ENCODE measurements at places on chromosomes 7 and 10.

- no peak for DNase-seq
Measured at GRCh38 chr10:91317541-91317940, 92.6 kb upstream of the HECTD2 start.

DNA sequence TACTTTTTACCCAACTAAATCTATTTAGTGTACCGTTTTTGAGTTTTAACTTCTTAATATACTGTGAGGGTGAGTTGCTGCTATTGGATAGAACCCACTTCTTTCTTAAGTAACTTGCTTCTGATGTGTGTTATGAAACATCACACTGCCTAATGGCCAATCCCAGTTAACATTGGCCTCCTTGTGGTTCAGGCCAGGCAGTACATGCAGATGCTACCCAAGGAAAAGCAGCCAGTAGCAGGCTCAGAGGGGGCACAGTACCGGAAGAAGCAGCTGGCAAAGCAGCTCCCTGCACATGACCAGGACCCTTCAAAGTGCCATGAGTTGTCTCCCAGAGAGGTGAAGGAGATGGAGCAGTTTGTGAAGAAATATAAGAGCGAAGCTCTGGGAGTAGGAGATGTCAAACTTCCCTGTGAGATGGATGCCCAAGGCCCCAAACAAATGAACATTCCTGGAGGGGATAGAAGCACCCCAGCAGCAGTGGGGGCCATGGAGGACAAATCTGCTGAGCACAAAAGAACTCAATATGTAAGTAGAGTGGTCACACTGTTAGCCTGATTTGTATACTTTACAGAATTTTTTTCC lies 39.7 kb downstream of the TES start:
- no peak for DNase-seq

- no peak for DNase-seq
Measured at GRCh38 chr7:112150823-112151641, 55.2 kb downstream of the DOCK4 start.

- DNase-seq, result peak; percentile 74
Measured at GRCh38 chr10:49596836-49597235, 13.3 kb upstream of the SLC18A3 start.

DNA sequence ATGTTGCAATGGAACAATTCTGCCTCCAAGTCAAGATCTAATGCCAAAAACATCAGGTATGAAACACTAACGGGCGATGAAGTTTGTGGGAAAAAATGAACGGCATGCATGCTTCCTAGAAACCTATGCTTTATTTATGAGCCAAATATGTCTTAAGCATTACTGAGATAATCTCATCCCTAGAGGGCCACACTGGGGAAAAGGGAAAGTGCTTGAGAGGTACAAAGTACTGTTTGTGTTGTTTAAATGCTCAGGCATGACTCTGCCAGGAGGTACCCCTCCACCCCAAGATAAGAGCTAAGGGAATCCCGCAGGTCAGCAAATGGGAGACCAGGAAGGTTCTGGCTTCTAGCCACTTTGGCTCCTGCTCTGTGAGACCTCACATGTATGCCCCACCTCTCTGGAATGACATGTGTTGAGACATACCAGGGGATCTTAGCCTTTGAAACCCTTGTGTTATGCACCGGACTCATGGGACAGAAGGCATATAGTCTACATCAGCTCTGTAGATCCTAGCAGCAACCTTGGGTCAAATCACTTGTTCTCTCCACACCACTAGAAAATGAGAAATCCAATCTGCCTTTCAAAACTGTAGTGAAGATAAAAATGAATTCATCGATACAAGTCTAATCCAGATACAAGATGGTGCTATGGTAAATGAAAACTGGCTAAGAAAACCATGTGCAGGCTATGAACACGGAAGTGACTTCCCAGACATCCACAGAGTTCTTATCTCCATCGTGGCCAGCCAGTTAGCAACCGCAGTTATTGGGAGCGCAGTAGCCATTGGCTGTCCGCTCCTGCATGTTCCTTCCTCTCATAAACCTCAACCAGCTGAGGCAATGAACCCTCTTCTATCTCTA lies 61.0 kb downstream of the CREB3L2 start:
- no peak for DNase-seq

- DNase-seq, result no peak
Measured at GRCh38 chr10:131446171-131446570, 134.7 kb upstream of the TCERG1L start.

- peak; percentile 88 for DNase-seq
Measured at GRCh38 chr7:100694098-100694745, at the start of gene GIGYF1. Gene GIGYF1, minus strand, starts transcription at chr7:100694250. Its CDS starts 6,012 bp downstream, at chr7:100688238.

DNA sequence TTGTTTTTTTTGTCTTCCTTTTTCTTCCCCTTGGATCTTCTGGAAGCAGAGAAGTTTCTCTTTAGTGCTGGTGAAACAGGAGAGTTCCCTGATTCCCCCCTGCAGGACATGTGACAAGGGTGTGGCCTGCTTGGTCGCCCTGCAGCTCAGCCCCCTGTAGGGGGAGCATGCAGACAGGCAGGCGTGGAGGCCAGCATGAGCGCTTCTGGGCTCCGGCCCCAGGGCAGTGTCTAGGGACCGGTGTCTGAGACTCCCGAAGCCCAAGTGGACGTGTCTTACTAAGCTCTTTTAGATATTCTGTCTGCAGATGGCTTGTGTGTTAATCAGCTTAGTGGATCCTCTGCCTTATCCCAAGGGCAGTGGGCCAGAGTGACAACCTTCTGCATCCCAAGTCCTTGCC lies 26.1 kb downstream of the PRSS58 start:
- DNase-seq, result no peak

GRCh38 chr10:5532618-5533097 lies 7.9 kb downstream of the CALML3 start:
- no peak for DNase-seq

DNA sequence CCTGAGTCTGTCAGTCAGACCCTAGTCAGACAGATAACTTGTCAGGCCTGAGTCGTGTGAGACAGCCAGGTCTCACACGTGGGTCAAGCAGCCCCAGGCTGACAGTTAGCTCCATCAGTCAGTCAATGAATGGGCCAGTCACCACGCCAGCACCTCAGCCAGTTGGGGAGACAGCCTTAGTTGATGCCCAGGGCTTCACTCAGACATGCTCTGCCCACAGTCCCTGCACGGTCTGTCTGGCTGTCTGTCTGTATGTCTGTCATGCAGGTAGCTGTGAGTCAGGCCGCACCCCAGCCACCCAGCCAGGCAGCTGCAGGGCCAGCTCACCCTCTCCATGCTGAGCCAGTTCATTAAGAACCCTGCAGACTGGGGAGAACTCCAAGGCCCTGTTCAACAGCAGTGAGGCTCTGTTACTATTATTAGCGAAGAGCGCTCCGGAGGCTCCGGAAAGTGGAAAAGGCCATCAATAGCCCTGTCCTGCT lies 141.1 kb upstream of the PCBD1 start:
- DNase-seq, result no peak

GRCh38 chr7:69635555-69636185 lies 37.4 kb downstream of the AUTS2 start:
- DNase-seq, result no peak

- DNase-seq, result no peak
Measured at GRCh38 chr7:128459394-128459878, 3.8 kb downstream of the HILPDA start.

DNA sequence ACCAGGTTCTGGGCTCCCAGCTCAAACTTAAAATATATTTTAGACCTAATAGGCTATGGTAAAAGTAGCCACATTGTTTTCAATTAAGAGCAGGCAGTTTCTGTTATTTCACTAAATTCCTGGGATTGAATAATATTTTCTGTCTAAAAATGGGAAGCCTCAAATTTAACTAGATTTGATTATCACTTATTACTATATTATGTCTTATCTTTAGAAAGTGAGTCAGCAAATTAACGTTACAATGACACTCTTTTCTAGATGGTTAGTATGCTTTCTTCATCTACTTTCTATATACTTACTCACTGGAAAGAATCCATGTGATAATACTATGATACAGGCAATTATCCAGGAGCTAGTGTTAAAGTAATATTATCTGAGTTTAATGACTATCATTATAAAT lies 27.5 kb downstream of the KIF5B start:
- no peak for DNase-seq

DNA sequence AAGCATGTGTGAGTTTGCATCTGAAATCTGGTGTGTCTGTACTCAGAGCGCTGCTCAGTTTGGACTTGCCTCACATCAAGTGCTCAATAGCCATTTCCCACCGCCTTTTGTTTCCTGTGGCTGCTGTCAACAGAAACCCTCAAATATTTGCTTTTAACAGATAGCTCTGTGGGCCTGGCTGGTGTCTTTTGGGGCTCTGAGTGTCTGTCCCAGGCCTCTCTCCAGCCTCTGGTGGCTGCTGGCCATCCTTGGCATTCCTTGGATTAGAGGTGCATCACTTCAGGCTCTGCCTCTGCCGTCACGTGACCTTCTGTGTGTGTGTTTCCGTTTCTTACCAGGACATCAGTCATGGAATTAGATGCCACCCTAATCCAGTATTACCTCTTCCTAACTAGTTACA lies 9.3 kb downstream of the YKT6 start:
- no peak for DNase-seq

DNA sequence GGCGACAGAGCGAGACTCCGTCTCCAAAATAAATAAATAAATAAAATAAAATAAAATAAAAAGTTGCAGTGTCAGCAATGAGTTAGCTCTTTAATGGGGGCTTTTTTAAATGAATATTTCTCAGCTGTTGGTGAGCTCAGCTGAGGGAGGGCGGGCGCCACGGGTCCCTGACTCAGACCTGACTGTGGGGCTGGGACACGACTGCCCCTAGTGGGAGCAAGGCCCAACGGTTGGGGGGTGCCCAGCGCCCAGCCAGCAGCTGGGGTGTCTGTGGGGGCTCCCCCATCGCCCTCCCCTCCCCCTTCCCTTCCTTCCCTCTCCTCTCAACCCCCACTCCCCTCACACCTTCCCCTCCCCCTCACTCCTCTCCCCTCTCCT lies 46.6 kb downstream of the PWWP2B start:
- no peak for DNase-seq

DNA sequence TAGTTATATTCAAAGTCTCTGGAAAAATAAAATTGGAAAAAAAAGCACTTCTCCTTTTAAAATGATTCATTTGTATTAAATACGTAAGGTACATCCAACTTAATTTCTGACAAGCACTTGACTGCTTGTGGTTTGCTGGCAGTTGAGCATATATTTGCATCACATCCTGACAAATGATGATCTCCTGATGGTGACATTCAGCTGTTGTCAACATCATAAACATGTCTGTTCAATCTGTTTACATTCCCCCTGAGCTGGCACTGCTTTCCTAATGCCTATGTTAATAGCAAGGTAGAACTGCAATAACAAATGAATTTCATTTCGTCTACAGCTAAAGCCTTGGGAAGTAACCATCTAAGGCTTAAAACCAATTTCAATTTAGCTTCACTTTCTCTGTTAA lies 24.4 kb downstream of the TSPAN12 start:
- DNase-seq, result no peak

GRCh38 chr7:34991938-34992840 lies 45.1 kb downstream of the DPY19L1 start:
- DNase-seq, result no peak

DNA sequence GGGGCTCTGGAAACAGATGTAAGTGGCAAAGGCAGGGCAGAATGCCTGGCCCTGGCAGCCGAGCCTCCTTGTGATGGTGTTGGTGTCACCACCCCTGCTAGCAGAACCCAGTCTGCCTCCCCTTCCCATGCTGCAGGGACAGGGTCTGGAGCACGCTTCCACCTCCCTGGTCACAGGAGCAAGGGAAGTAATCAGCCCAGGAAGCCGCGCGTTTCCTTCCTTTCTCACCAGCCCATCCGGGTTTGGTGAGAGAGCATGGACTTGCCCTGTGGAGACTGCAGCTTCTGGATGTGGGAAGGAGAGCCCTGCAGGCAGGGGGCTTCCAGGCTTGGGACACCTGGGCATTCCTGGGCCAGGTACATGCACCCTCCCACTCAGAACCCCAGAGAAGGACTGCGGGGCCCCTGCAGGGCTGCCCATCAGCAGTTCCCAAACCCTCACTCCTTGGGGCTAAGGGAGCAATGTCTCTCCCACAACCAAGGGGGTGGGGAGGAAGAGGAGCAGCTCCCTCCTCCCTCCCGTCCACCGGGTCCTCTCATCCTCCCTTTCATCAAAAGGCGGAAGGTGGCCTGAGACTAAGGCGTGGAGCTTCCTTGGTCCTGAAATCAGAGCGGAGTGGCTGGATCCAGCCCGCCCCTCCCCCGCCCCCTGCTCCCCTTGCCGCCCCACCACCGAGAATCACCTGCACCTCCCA lies 1.8 kb downstream of the MMRN2 start:
- DNase-seq, result no peak

DNA sequence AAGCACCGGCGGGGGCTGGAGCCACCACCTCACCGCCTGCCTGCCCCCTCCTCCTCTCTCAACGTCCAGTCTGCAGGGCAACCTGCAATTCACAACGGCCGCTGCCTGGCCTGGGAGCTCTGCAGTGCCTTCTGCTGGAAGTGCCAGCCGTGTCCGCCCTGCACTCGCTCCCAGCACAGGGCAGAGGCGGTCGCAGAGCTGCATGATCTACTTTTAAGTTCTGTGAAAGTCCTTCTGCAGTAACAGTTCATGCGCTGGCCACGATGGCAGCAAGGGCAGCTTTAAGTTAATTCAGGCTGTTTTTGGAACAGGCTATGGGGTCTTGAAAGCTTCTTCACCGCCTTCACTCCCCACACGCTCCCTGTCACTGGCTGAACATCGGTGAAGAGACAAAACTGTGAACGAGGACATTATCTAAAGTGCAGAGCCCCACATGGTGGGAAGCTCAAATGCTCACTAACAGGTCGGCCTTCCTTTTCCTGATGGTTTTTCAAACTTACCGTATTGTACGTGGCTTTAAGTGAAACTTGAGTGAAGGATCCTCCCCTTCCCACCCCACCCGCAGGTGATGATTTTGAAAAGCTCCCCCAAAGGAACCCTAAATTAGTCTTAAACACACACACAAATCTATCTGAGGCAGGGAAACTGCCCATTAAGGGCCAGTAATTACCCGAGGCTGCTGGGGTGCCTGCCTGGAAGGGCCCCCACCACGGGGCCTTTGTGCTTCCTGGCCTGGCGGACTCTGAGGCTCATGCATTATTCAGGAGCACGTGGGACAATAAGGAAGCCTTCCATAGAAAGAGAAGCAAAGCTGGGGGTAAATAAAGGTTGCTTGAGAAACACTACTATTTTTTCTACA lies 504.3 kb downstream of the DNAJB6 start:
- DNase-seq, result no peak

DNA sequence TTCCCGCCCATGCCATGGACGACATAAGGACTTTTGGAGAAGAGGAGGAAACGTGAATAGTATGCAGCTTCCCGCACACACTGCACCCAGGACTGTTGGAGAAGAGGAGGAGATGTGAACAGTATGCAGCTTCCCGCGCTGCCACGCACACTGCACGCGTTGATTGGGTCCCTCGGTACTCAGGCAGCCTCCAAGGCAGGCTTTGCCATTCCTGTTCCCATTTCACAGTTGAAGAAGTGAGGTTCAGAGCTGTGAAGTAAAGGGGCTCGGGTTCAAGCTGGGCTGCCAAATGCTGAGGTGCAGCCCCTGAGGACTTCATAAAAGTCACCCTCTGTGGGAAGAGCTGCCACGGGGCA lies 147.9 kb upstream of the FAM20C start:
- no peak for DNase-seq

DNA sequence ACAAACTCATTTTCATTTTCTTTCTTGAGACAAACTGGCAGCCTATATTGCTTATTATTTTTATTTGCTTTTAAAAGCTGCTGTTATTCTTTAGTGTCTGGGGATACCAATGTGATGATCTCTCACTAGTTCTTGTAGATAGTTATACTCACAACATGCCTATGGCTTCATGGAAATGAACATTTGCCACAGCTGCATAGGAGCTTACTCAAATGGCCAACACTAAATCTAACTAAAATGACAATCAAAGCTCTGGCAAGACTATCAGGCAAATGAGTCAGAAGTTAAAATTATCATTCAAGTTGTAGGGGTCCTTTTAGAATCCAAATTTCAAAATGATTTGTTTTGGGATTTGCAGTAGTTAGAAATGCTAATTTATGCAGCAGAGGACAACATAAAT lies 225.9 kb downstream of the ANK3 start:
- DNase-seq, result no peak

GRCh38 chr7:120273476-120273975 lies 551 bp downstream of the KCND2 start:
- DNase-seq, result no peak
